CD4-positive, alpha-beta T cell treated with Interleukin-4 for 4 hours (primary cell): ENCODE measurements at places on chromosomes 3 and 15.

GRCh38 chr3:187734841-187735240 is 10.4 kb downstream of the BCL6 start:
- DNase-seq = no peak

DNA sequence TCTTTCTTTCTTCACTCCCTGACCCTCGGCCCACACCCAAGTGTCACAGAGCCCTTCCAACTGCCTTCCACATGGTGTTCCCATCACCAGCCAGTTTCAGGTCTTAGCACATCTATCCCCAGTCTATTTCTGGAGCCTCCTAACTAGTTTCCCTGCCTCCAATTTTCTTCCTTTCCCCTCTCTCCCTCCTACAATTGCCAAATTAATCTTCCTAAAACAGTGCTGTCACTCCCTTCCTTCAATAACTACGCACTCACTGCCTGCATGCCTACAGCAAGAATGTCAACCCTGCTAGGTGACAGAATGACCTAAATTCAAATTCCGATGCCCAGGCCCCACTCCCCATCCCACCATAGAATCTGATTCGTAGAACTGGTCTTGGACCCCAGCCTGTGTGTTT is 36.1 kb upstream of the CA12 start:
- DNase-seq = no peak

GRCh38 chr3:191246630-191247029 is 47.6 kb downstream of the OSTN start:
- DNase-seq = no peak

- no peak for DNase-seq
Observed at GRCh38 chr3:129245141-129245540, 4.3 kb upstream of the COPG1 start.

- no peak for DNase-seq
Observed at GRCh38 chr3:29440413-29441305, 159.8 kb downstream of the RBMS3 start.

- DNase-seq = no peak
Observed at GRCh38 chr3:182892226-182892625, 88.1 kb downstream of the DCUN1D1 start.

GRCh38 chr3:8984526-8984925 is 21.3 kb upstream of the RAD18 start:
- DNase-seq = no peak

DNA sequence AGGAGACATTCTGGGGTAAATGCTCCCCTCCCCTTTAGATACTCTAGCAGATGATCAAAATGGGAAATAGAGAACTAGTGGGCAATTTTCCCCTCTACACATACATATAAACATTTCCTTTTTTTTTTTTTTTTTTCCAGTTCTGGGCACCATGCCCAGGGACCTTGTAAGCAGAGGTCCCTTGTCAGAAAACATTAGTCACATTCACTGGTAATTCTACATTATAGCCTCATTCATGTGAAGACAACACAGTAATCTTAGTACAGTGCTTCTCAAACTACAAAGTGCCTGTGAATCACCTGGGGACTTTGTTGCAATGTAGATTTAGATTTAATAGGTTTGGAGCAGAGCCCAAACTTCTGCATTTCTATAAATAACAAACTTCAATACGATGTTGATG is 60.1 kb upstream of the ACTC1 start:
- no peak for DNase-seq

- DNase-seq = no peak
Observed at GRCh38 chr15:98930576-98930975, 77.0 kb downstream of the PGPEP1L start.

DNA sequence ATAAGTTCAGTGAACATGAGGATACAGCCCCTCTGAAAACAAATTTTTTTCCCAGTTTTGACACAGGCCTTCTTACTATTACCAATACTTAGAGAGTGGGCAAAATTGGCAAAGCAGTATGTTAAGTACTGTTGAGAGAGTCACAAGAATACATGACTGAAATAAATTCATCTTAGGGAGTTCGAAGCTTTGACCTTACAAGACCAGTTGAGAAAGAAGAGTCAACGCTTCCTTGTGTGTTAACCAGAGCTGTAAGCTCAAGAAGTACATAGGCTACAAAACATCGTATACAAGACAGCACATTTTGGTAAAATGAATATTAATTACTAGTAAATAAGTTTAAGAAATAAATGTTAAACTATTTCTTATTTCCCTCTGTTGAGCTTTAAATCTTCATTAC is 164.4 kb upstream of the RORA start:
- no peak for DNase-seq

DNA sequence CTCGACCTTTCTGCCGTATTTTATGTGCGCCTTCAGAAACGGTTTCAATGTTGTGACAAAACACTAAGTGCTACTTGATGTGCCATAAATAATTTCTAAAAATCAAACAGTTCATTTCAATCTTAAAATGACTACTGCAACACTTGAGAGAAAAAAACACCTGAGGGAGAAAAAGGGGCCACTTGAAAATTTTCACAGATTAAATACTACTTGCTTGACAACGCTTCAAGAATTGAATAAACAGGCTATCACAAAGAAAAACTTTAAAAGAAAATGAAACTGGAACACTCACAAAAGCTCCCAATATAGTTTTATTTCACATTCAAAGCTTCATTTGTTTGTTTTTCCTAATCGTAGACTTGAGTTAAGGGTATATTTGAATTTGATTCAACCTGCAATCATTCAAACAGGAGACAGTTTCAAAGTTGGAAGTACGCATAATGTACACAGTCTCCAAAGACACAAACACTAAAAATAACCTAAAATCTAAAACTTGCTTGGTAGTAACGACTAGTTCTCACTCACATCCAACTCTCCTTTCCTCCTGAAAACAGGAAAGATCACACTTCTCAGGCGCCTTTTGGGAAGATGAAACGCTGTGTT is 380.7 kb downstream of the ERC2 start:
- no peak for DNase-seq

- no peak for DNase-seq
Observed at GRCh38 chr3:23874359-23875112, 42.3 kb downstream of the NKIRAS1 start.

- DNase-seq = no peak
Observed at GRCh38 chr3:177601152-177601551, 403.9 kb upstream of the TBL1XR1 start.

- no peak for DNase-seq
Observed at GRCh38 chr3:129343643-129344360, 65.1 kb downstream of the HMCES start.

GRCh38 chr3:9499455-9500107 is 54.0 kb downstream of the LHFPL4 start:
- no peak for DNase-seq

- no peak for DNase-seq
Observed at GRCh38 chr3:133758964-133759739, 13.0 kb downstream of the TF start.

DNA sequence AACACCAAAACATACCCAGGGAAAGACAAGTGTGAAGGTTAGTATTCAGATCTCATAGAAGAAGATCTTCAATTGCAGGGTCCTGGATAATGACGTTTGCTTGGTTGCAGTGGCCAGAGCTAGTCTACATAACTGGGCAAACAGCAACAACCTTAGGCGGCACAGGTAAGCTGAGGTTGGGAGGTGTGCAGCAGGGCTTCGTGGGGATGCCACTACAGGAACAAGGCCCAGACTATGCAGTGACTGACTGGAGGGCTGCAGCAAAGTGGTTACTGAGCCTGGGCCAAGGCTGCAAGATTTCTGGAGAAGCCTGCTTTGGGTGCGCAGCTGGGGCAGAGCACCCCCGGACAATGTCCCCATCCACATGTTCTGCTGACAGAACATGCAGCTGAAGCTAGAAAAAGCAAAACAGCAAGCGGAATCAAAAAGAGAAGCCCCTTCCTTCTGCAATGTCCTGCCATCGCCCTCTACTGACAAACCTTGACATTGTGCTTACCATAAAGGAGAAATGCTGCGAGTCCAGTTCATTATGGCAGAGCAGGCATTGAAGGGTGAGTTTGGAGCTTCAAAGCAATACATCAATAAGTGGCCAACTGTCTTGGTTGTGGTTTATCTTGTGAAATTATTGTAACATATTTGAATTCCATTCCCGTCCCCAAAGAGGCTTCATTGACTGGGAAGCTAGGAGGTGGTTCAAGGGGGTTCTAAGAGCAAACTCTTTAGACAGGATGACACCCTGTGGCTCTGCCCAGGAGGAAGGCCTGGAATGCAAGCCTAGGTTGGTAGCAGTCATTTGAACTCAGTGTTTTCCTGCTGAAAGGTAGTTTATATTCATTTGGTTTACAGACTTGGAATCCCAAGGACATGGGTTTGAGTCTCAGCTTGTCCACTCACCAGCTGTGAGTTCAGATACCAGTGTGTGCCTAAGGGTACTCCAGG is 217.0 kb downstream of the PDCD6IP start:
- DNase-seq = no peak

GRCh38 chr3:186929186-186929585 is 1.1 kb upstream of the ST6GAL1 start:
- no peak for DNase-seq

DNA sequence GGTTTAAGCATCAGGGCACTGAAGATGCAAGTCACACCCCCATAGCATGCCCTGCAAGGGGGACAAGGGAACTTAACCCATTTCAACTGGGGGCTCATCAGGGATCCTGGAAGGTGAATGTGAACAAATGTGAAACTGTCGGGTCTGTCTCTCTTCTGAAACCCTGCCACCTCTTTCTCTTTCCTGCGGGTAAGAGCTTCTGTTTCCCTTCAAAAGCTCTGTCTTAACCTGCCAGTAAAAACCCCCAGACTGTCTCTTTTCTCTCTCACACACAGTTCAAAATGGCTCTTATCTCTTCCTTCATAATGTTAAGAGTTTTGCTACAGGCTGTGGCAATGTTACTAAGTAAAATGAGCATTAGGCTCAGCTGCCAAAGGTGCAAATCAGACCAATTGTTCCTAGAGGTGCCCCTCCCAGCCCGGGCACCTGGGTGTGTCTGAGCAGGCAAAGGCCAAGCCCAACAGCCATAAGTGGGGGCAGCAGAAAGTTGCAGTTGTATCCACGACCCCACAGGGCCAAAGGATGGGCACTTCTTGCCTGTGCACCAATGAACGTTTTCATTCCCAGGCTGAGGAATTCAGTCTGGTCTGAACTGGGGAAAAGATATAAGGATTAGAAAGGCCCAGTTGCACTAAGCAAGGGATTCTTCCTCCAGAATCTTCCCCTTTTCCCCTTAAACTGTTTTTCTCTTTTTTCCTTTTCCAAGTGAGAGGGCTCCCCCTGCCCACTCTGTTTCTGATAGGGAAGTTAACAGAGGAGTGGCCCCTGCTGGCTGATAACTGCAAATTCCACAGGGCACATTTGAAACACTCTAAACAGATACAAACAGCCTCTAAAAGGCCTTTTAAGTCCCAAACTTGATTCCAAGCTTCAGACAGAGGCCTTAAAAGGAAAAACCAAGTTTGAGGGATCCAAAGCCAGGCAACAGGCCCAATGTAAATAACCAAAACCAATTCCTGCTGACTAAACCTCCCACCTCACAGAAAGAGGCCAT is 113.8 kb upstream of the EPHA6 start:
- DNase-seq = no peak

DNA sequence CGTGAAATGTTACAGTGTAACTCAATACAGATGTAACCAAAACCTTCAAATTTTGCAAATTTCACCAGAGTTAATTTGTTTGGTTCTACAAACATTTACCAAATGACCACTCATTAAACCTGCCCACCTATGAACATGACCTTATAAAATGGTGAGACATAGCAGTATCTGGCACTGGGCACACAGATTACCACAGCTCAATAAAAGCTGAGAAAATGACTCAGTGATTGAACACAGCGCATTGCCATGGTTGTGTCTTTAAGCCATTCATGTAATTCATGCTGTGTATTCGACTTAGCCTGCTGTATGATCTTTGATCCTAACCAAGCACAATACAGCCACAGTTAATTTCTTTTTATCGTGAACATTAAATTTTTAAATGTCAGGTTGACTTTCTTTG is 11.3 kb downstream of the PPARG start:
- DNase-seq = no peak

DNA sequence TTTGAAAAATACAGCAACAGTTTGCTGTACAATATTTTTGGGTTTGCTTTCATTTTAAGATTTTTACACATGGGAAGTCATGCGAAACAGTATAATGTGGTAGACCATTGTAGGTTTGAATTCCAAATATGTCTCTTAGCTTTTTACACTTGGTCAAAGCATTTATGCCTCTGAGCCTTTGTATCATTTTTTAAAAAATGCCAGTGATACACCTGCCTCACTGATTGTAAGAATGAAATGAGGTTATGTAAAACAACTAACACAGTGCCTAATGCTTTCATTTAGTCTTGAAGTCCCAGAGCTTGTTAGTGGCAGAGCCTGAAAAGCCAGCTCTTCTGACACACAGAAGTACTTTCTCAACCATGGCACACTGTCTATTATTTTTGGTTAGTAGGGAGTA is 202.0 kb downstream of the UBE2E2 start:
- no peak for DNase-seq
